ENCODE measurements at places on chromosomes 1 and 21.

- no peak for DNase-seq
Observed at GRCh38 chr1:165080253-165080896, 276.1 kb downstream of the LMX1A start.

- DNase-seq = no peak
Observed at GRCh38 chr1:153345187-153346076, 3.2 kb downstream of the PGLYRP4 start.

DNA sequence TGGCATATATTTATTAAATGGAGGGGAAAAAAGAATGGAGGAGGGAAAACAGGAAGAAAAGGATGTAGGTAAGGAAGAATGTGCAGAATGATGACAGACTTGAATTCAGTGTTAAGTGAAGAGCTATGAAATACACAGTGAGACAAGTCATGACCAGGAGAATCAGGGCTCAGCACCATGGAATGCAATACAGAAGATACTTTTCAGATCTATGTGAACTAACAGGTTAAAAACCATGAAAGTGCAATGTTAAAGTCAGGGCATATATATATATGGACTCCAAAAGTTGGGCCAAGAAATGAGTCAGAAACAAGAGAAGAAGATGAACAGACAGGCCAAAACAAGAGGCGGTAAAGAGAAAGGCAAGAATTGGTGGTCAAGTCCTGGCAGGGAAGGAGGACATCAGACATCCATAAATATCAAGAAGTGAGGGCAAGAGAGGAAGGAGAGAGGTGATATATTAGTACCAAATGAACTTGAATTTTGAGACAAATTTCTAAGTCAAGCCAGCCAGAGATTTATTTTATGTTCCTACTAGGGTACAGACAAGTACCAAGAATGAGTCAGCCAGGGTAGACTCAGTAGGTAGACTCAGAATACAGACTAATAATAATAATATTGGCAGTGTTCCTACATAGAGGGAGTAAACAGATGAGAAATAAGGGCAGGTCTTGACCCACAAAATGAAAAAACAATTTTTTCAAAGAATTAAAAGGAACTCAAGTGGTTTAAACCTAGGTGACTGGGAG, 39.5 kb upstream of the MCOLN3 start:
- no peak for DNase-seq

DNA sequence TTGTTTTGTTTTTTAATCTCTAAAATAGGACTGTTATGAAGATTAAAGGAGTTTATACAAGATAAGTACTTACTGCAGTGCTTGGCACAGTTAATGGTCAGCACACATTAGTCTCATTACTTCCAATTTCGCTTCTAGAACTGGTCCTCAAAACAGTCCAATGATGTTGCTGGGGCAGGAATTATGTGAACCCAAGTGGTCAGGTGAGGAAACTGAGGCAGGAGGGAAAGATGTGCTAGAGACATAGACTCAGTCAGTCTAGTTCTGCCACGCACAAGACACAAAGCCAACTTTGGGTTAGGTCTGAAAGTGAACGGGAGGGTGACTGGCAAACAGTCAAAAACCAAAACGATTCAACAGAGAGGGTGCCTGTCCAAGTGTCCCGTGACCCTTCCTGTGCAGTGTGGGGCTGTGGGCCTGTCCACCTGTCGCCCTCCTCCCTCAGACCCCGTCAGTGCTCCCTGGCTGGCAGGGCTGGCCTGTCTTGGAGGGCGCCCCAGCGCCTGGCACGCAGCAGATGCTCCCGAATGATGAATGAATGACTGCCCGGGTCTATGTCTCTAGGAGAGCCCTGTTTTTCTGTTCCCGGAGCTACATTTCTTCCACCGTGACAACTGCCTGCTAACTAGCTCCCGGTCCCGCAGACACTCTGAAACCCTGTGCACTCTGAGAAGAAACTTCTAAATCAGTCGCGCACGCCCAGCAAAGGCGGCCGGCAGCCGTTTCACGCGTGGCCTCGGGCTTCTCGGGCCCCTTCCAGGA, 2.4 kb downstream of the LRP8 start:
- no peak for DNase-seq

DNA sequence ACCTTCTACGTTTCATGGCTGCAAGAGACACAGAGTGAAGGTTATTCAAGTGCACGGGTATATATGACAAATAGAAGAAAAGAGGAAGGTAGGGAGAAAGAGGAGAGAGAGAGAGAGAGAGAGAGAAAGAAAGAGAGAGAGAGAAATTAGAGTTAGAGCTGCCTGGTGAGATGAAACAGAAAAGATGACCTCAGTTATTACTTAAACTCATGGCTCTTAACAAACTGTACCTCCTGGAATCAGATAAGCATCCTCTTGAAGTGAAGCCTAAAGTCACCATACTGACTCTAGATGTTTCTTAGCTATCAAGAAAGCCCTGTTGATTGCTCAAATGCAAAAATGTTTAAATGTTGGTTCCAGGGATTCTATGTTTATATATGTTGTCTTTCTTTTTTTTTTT, 597.7 kb upstream of the ZP4 start:
- DNase-seq = no peak

- DNase-seq = no peak
Observed at GRCh38 chr1:15311880-15312279, 64.9 kb downstream of the FHAD1 start.

GRCh38 chr1:119515221-119515620, 8.2 kb downstream of the HSD3B1 start:
- no peak for DNase-seq

GRCh38 chr1:112818990-112819689, 104.0 kb upstream of the PPM1J start:
- no peak for DNase-seq

- no peak for DNase-seq
Observed at GRCh38 chr1:98704474-98704873, 43.0 kb downstream of the SNX7 start.

GRCh38 chr21:33931799-33932390, 16.3 kb upstream of the ATP5PO start:
- peak; percentile 19 for DNase-seq

DNA sequence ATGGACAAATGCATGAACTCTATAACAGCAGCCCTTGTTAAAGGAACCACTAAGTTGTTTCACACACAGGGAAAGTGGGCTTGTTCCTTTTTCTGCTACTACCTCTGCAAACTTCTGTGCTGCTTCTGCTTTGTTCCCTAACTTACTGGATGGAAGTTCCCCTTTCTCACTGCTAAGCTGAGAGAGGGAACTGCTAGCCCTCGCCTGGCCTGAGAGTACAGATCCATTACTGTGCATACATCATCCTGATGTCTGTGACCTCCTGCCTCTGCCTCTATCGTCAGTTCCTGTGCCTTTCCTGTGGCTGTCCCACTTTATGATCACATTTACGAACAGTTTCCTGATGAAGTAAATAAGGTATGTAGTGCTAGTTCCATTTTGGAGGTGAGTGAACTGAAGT, 3.5 kb downstream of the GNAT2 start:
- peak; percentile 62 for DNase-seq

GRCh38 chr1:167635156-167635648, 5.2 kb downstream of the RCSD1 start:
- no peak for DNase-seq

DNA sequence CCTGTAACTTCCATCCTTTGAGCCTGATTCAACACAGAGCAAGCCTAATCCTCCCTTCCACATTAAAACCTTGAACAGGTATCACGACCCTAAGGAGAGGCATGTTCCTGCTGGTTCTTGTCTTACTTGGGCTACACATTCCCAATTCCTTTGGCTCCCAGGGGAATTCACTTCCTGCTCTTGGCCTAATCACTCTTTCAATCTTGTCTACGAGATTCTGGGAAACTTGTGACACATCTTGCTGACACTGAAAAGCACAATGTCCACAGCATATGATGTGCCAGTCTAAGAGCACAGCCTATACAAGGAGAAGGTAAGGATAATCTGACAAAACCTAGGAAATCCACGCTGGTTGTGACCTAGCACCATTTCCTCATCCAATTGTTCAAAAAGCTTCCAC, 163.9 kb downstream of the GABPA start:
- no peak for DNase-seq

GRCh38 chr1:111825217-111825616, 69.5 kb downstream of the DDX20 start:
- DNase-seq = no peak

DNA sequence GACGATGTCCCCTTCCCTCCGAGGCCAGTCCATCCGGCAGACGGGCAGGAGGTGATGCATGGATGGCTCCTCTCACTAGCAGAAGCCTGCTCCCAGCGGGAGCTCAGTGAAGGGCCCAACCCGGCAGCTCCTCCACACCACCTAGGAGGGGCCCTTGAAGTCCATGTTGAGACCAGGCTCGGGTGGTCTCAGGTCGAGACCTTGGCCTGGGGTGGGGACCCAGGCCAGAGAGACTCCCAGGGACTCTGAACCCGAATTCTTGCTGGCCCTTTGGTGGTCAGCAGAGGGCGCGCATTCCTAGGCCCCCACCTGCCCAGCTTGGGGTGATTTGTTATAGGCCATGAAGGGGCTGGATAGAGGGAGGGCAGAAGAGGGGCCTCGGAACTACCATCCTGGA, 642 bp upstream of the NT5C1A start:
- DNase-seq = no peak

DNA sequence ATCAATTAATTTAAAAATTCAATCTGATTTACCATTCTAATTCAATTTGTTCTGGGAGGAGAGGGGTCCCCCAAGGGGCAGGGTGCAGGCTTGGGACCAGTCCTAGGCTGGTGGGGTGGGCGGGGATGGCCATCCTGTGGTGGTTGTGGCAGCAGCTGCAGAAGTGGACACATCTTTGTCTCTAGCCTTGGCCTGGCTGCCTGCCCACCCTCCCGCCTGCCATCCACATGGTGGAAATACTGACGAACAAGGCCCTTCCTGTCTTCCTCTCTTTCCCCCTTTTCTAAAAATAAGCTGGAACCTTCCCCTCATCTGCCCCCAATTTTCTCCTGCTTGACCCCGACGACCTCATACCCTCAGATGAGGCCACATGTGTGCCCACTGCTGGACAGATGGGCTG, 130.9 kb downstream of the FOXD2 start:
- DNase-seq = no peak

All from naive B cell (primary cell).